ENCODE measurements at places on chromosomes 12 and 14.

DNA sequence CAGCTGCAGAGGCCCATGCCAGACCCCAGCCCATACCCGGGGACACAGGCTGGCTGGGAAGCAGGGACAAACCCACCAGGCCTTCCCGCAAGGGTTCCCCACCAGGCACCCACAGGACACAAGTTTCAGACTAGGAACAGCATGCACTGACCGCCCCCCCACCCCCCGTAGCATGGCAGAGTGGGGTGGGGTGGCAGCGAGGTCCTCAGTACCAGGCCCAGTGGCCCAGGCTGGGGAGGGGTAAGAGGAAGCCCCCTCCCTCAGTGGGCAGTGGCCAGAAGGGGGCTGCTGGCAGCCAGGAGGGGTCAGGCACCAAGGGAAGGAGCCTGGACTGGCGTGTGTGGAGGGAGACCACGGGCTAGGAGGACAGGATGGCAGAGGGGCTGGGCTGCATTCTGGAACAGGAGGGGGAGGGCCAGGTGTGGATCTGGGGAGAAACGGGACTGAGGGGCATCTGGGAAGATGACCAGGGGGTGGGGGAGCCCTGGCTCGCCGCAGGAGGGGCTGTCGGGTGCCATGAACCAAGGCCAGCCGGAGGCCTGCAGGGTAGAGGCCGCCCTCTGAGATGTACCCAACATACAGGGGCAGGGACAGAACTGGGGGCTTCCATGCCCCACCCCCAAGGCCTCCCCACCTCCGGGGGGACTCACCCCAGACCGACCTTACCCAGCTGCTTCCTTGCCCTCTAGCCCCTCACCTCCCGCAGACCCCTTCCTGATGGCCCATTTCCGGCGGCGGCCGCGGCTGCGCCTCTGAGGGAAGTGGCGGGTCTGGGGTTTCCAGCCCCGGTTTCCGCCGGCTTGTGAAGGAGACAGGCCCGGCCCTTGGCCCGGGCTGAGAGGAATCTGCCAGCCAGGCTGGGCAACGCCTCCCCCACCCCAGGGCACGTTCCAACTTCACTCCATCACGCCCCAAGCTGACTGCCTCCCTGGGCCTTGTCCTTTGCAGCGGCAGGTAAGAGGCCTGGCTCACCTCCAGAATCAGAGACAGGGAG lies 5.6 kb upstream of the JAG2 start:
- no peak for DNase-seq

DNA sequence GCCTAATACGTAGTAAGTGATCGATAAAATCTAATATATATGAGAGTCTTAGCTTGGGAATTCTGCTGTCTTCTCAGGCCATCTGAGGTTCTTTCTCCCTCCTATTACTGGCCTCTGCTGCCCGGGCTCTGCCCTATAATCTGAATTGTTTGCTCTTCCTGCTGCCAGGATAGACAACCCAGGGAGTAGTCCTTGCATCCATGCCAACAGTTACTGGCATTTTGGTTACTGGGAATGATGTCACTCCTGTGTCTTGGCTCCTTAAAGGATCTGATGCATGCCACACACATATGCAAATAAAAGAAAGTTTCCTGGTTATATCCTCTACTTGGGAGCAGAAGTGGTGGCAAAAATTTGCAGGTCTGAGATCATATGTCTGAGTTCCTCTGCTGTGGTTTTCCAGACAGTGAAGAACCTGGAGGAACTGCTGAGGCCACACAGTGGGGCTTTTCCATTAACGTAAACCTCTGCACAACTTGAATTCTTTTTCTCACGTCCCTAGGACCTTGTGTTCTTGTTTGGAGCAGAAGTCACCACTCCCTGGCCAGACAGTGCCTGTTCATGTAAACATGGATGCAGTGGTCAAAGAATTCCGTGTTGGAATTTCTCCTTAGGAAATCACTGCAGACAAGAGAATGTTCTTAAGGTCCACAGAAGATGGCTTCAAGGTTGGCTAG lies 320.6 kb upstream of the TBX3 start:
- DNase-seq = no peak

- DNase-seq = no peak
Observed at GRCh38 chr14:100073576-100074430, 8.6 kb downstream of the EVL start.

DNA sequence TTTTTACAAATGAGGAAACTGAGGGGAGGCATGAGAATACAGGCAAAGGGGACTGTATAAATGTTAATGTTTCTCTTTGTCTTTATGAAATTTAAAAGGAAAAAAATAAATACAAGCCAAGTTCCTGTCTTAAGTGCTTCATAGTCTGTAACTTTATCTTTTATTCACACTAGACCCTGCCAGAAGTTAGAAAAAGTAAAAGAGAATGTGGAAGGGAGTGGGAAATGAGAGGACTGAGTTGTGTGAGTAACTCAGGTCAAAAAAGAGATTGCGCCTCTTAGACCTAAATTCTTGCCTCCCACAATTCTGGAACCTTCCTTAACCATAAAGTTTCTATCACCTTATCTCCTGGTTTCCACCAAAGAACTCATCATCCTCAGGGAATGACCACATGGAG lies 141.1 kb downstream of the KICS2 start:
- DNase-seq = no peak

- DNase-seq = no peak
Observed at GRCh38 chr12:13680916-13681315, 300.5 kb downstream of the GRIN2B start.

GRCh38 chr12:3207858-3208257 lies 130.7 kb downstream of the TSPAN9 start:
- DNase-seq = no peak

- DNase-seq = no peak
Observed at GRCh38 chr14:93713726-93714405, 74.4 kb downstream of the PRIMA1 start.

- DNase-seq = no peak
Observed at GRCh38 chr12:53941750-53942149, 3.1 kb downstream of the HOXC13 start.

DNA sequence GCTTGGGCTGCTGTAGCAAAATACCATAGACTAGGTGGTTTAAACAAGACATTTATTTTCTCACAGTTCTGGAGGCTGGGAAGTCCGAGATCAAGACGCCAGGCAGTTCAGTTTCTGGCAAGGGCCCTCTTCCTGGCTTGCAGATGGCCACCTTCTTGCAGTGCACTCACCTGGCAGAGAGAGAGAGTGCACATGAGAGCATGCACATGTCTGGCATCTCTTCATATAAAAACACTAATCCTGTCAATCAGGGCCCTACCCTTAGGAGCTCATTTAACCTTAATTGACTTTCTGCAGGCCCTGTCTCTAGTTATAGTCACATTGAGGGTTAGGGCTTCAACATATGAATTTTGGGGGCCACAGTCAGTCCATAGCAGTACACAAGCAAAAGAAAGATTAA lies 12.4 kb upstream of the EVL start:
- DNase-seq = no peak

DNA sequence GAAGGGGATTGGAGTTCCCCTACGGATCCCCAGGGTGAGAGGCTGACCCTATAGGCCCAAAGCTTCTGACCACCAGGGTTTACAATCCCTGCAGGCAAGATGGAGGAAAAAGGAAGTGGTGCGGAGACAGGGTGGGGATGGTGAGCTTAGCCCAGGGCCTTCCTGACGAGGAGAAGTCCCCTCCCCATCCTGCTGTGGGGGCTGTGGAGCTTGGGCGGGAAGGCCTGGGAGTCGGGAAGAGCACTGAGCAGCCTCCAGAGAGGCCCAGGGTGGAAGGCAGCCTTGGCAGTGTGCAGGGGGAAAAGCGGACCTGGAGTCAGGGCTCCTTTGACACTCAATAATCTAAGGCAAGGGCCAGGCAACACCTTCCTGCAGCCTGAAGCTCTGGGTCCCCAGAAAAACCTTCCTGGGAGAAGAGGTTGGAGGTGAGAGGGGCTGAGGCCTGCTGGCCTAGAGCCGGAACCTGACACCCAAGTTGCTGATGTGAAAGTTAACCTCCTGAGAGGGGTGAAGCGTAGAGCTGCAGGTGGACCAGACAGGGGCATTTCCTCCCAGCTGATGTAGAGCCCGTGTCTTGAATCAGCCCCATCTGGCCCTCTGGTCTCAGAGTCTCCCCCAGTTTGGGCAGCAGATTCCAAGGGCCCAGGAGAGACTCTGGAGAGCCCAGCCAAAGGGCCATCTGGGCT lies 6.0 kb downstream of the HDAC7 start:
- DNase-seq = no peak

DNA sequence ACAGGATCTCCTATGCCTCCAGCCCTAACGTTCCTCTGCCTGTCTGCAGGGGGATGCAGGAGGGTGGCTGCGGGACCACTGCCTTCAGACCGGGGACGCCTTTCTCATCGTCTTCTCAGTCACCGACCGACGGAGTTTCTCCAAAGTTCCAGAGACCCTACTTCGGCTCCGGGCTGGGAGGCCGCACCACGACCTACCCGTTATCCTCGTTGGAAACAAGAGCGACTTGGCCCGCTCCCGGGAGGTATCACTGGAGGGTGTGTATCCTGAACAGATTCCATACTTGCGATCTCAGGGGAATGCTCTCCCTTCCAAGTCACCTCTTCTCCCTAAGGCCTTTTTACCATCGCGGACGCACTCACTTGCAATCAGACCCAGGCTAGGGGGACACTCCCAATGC lies 3.0 kb downstream of the REM2 start:
- DNase-seq = no peak

GRCh38 chr12:6363330-6364043 lies 11.9 kb downstream of the SCNN1A start:
- DNase-seq = peak; percentile 28

DNA sequence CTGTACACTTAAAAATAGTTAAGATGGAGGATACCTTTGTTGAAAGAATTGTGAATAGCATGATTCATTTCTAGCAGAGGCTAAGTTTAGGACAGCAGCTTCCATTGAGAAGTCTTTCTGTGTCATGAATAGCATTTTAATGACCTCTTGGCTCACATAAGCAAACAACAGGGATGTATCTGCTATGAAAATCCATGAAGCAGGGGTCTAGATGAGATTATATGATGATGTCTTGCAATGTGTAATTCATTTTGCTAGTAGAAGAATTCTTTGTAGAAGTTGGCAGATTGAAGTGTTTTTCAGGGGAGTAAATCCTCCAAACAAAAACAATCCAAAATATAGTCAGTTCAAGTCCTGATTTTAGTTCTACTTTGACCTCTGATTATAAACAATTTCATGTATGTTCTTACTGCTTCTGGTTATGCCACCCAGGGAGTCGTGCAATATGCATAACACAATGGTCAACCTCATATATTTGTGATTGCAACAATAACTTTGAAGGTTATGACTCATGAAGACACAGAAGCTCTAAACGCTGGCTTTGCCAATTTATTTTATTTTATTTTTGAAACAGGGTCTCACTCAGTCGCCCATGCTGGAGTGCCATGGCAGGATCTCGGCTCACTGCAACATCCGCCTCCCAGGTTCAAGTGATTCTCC lies 6.9 kb upstream of the RD3L start:
- DNase-seq = no peak

- peak; percentile 70 for DNase-seq
Observed at GRCh38 chr14:23299211-23299957, 3.3 kb downstream of the PPP1R3E start.

DNA sequence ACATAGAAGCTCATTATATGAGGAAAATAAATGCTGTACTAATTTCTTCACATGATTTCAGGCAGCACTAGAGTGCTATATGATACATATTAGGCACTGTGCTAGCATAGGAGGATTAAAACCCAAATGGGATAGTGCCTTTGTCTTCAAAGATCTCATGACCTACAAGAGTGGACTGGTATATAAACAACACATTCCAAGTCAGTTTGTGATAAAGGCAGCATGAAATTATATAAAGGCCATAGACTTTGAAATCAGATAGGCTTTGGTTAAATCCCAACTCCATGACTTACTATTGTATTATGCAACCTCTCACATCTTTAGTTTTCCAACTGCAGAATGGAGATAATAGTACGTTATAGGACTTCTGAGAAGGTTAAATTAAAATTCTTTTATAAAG lies 179.7 kb downstream of the RAD51B start:
- DNase-seq = peak; percentile 78

- peak; percentile 7 for DNase-seq
Observed at GRCh38 chr14:94612174-94612573, at the start of gene SERPINA3. SERPINA3 (plus strand) TSS chr14:94612391; CDS start chr14:94614442, 2,051 bp downstream.

GRCh38 chr14:77868552-77869285 lies 68.8 kb downstream of the ADCK1 start:
- no peak for DNase-seq

GRCh38 chr12:120000556-120000955 lies 11.5 kb downstream of the BICDL1 start:
- DNase-seq = no peak

DNA sequence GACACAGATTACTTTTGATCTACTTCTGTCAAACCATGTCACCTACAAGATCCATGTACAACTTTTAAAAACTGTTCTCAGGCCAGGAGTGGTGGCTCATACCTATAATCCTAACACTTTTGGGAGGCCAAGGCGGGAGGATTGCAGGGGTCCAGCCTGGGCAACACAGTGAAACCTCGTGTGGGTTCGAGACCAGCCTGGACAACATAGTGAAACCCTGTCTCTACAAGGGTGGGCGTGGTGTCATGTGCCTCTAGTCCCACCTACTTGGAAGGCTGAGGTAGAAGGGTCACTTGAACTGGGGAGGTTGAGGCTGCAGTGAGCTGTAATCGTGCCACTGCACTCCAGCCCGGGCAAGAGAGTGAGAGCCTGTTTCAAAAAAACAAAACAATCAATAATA lies 5.7 kb downstream of the WDR20 start:
- DNase-seq = no peak

GRCh38 chr12:116018282-116018681 lies 259.2 kb downstream of the MED13L start:
- DNase-seq = peak; percentile 11

DNA sequence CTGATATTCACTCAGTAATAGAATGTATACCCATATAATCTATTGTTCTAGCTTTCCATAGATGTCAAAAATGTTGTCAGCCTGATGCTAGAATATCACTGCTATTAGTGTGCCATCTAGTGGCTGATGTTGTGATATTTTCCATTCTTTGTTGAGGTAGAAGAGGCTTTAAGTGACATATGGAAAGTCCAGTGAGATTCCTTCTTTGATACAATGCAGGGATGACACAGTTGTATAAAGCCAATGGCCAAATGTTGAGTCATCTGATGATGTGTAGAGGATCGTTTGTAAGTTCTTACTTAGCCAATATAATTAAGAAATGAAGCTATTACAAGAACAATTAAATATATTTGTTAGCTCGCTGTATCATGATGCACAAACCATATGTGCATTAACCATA lies 58.1 kb upstream of the PCED1B start:
- peak; percentile 95 for DNase-seq

- no peak for DNase-seq
Observed at GRCh38 chr12:45303945-45304344, 88.0 kb downstream of the ANO6 start.

- DNase-seq = no peak
Observed at GRCh38 chr12:53997204-53998109, 2.5 kb upstream of the HOXC9 start.

GRCh38 chr12:15757553-15758255 lies 31.5 kb downstream of the EPS8 start:
- peak; percentile 92 for DNase-seq

GRCh38 chr14:25904446-25904845 lies 693.4 kb downstream of the NOVA1 start:
- no peak for DNase-seq

GRCh38 chr12:2389079-2389790 lies 336.4 kb downstream of the CACNA1C start:
- peak; percentile 15 for DNase-seq

- DNase-seq = no peak
Observed at GRCh38 chr14:22280497-22281316, 308.3 kb downstream of the DAD1 start.

GRCh38 chr12:41981758-41982157 lies 162.9 kb downstream of the GXYLT1 start:
- DNase-seq = peak; percentile 10

- DNase-seq = no peak
Observed at GRCh38 chr12:105659355-105660075, 329.0 kb downstream of the C12orf75 start.

Measured in IMR-90 (cell line).